Stimulated activated CD4-positive, alpha-beta T cell treated with anti-CD3 and anti-CD28 coated beads, Interleukin-15, amount 100 ng/mL, for 1 hour (primary cell): ENCODE measurements at places on chromosomes 6 and 20.

- no peak for DNase-seq
These were observed 405.7 kb downstream of the RFPL4B start for GRCh38 chr6:112752791-112753190.

DNA sequence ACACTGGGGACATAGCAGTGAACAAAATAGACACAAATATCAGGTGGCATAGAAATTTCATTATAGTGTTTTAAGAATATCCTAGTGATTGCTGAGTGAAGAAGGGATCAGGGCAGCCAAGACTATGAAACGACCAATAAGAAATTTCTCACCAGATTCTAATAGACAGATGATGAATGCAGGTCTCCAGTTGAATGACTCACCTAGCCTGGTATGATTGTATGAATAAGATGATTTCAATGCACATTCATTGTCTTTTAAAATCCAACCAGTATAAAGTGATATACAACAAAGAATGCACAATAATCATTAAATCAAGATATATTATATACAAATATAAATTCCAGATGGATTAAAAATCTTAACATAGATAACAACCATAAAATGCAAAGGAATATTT lies 124.5 kb upstream of the TENT5A start:
- DNase-seq: no peak

GRCh38 chr6:135087403-135087802 lies 32.8 kb upstream of the HBS1L start:
- DNase-seq: no peak

DNA sequence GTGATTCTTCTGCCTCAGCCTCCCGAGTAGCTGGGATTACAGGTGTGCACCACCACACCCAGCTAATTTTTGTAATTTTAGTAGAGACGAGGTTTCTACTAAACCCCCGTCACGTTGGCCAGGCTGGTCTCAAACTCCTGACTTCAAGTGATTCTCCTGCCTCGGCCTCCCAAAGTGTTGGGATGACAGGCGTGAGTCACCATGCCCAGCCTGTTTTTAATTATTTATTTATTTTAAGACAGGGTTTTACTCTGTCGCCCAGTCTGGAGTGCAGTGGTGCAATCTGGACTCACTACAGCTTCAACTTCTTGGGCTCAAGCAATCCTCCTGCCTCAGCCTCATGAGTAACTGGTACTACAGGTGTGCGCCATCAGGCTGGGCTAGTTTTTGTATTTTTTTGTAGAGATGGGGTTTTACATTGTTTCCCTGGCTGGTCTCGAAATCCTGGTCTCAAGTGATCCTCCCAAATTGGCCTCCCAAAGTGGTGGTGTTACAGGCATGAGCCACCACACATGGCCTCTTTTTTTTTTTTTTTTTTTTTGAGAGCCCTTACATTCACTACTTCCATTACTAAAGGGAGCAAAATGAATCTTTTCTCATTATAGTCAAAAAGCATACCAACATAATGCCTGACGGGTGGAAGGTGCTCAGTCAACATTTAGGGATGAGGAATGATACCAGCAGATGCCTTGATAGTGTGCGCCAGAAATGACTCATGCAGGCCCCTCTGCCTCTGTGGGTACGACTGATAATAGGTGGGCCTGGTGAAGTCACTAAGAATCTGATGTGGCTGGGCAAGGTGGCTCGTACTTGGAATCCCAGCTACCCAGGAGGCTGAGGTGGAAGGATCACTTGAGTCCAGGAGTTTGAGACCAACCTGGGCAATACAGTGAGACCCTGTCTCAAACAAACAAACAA lies 17.8 kb upstream of the RALGAPB start:
- no peak for DNase-seq
